Frontal cortex (tissue), 4 donors: ENCODE measurements at places on chromosomes 6 and 20. TPM values are rescaled to one million over a fixed set of nuclear protein-coding genes. Genes with fewer than 3 reads are reported as not detected.

The MYLK2 gene
- total RNA-seq = 0.82 TPM

The IL20RA gene
- 0.41 TPM for total RNA-seq

The FUCA2 gene
- 11.8 TPM for total RNA-seq

The SYNDIG1 gene
- total RNA-seq = 26.1 TPM

The DUSP15 gene
- total RNA-seq = 9.8 TPM

The TAGAP gene
- 0.82 TPM for total RNA-seq

The CTAGE9 gene
- not detected for total RNA-seq

The MAFB gene
- 7.3 TPM for total RNA-seq

The NCOA6 gene
- total RNA-seq = 92.5 TPM

The GNAS-AS1 gene
- total RNA-seq = 1.2 TPM

The ADGB gene
- total RNA-seq = under 0.01 TPM

The AVP gene
- total RNA-seq = not detected

The HM13 gene
- total RNA-seq = 26.1 TPM

The RBPJL gene
- total RNA-seq = not detected

The CALHM4 gene
- total RNA-seq = not detected

The OR5V1 gene
- not detected for total RNA-seq

The CDYL gene
- total RNA-seq = 24.1 TPM

The F13A1 gene
- total RNA-seq = 13.5 TPM
